Breast epithelium (tissue), 4 donors: ENCODE measurements at places on chromosomes 7 and 10. TPM values are rescaled to one million over a fixed set of nuclear protein-coding genes. Genes with fewer than 3 reads are reported as not detected.
A peak's percentile ranks its signal among the peaks of the same experiment; 100 is the strongest.

SVOPL gene
- total RNA-seq: 0.33 TPM

- no peaks in the 10 kb centered on the region for H3K36me3 ChIP-seq
- H3K4me1 ChIP-seq: no peaks in the 10 kb centered on the region
- no peaks in the 10 kb centered on the region for H3K27me3 ChIP-seq
- no peak for DNase-seq
- H3K27ac ChIP-seq: no peak overlapping the region
Measured at GRCh38 chr7:116083796-116084195, 53.2 kb upstream of the TFEC start.

DNA sequence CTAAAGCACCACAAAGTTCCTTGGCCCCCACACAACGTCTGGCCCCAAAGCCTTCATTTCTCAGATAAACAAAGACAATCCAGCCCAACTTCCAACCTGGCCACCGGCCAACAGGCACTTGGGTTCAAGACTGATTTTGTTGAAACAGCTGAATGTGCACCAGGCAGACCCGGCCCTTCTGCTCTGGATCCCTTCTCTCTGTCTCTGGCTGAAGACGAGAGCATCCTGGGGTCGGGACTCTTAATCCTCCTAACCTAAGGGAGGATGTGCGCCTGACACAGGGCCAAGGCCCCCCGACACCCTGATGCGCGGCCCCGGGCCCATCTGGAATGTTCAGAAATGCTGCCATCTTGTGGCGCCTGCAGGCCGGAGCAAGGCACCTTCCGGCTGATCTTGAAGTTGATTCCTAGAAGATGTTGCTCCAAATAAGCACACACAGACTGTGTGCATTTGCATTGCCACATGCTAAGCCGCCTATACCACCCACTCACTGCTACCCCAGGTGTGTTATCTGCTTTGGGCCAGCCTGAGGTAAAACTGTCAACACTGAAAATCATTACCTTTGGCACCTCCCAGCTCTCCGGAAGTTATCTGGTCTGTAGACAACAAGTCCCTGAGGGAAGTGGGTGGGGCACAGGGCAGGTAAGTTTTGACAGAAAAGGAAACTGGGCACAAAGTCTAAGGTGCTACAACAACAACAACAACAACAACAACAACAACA is 98.4 kb upstream of the HABP2 start:
- H3K36me3 ChIP-seq: no peaks in the 10 kb centered on the region
- peaks cover 4% of the 10 kb centered on the region for H3K4me1 ChIP-seq
- no peak for DNase-seq
- H3K27ac ChIP-seq: no peak overlapping the region
- H3K4me3 ChIP-seq: peak overlapping the region; percentile 13

DNA sequence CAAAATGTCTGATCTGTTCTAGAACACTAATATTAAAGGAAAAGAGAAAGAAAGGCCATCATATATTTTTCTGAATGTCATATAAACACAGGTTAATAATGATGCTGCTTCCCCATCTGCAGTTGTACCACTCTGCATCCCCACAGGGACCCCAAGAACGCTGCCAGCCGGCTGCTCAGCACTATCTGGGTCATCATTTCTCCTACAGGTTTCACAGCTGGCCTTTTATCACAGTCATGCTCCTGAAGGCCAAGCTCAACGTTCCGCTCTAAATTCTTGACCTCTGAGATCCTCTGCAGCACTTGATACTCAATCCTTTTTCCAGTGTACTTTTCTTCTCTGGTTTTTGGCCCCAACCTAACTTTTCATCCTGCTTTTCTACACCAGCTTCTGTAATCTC is 4.8 kb downstream of the IDI1 start:
- H3K27me3 ChIP-seq: no peaks in the 10 kb centered on the region
- H3K27ac ChIP-seq: peak overlapping the region; percentile 23
- H3K4me1 ChIP-seq: no peaks in the 10 kb centered on the region
- DNase-seq: no peak
- H3K36me3 ChIP-seq: peaks cover 5% of the 10 kb centered on the region
- H3K4me3 ChIP-seq: no peak overlapping the region

- no peaks in the 10 kb centered on the region for H3K4me1 ChIP-seq
- H3K36me3 ChIP-seq: no peaks in the 10 kb centered on the region
- H3K27me3 ChIP-seq: no peaks in the 10 kb centered on the region
Measured at GRCh38 chr10:113272511-113272910, 280.3 kb upstream of the HABP2 start.

GRCh38 chr7:117248829-117249228 is 74.0 kb downstream of the WNT2 start:
- H3K36me3 ChIP-seq: no peaks in the 10 kb centered on the region
- no peak overlapping the region for H3K27ac ChIP-seq
- no peak for DNase-seq
- H3K27me3 ChIP-seq: no peaks in the 10 kb centered on the region
- H3K4me3 ChIP-seq: no peak overlapping the region

GRCh38 chr10:119270762-119271366 is 63.5 kb downstream of the GRK5 start:
- no peaks in the 10 kb centered on the region for H3K27me3 ChIP-seq
- H3K4me1 ChIP-seq: peaks cover 4% of the 10 kb centered on the region
- no peak for DNase-seq
- peak overlapping the region; percentile 50 for H3K27ac ChIP-seq

- H3K27ac ChIP-seq: no peak overlapping the region
- H3K36me3 ChIP-seq: no peaks in the 10 kb centered on the region
- DNase-seq: no peak
- no peak overlapping the region for H3K4me3 ChIP-seq
Measured at GRCh38 chr10:2949948-2950354, 117.4 kb upstream of the PFKP start.

DNA sequence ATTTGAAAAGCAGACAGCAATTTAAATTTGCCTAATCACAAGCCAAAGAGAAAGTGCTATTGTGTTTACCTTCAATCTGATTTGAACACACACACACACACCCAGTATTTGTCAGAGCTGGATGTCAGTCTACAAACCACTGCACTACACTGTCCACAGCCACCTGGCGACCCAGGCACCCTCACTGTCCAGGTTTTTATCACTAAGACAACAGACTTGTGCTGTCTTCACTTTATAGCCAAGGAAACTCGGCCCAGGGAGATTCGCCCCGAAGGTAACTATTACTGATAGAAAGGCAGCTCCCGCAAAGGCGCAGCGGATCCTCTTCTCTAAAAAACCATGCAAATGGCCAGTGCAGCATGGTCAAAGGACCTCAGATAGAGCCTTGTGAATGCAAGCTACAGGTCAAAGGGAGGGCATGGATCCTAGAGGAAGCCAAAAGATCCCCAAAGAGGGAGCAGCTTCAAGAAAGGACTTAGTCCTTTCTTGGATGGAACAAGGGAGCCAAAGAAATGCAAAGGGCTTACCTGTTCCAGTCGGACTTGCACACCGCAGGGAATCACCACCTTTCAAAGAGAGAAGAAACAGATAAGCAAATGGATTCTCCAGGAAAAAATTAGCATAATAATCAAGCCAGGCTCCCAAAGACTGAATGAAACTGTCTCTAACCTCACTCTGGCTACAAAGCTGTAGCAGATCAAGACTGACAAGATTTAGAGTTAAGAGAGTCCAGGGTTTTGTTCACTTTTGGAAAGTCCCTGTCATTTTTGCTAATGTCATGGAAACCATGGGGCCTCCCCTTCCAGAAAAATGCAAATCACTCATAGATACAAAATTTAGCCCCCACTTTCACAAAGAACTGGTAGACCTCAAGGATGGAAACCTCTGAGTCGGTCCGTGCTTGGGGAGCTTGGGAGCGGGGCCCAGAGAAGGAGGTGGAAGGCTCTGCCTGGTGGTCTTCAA is 101.1 kb downstream of the TNS3 start:
- H3K36me3 ChIP-seq: no peaks in the 10 kb centered on the region
- H3K27ac ChIP-seq: no peak overlapping the region
- no peak for DNase-seq
- H3K27me3 ChIP-seq: no peaks in the 10 kb centered on the region
- peaks cover 7% of the 10 kb centered on the region for H3K4me1 ChIP-seq

ZNF282 gene
- total RNA-seq: 17.4 TPM

DNA sequence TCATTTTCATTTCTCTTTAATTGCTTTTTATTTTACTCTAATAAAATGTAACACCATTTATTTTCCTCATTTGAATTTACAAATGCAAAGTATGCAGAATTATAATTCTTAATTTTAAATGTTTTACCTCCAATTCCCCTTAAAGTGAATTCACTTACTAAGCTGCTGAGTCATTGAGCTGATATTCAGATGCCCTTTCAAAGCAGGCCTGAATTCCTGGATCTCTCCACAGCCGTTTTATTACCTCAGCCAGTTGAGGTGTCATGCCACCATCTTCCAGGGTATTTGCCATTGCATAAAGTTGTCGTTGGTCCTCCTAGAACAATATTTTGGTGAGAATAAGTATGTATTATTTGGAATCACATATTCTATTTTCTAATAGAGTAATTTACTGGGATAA is 33.2 kb downstream of the GNAT3 start:
- H3K27ac ChIP-seq: no peak overlapping the region
- no peaks in the 10 kb centered on the region for H3K36me3 ChIP-seq
- H3K4me3 ChIP-seq: no peak overlapping the region
- no peaks in the 10 kb centered on the region for H3K4me1 ChIP-seq

DNA sequence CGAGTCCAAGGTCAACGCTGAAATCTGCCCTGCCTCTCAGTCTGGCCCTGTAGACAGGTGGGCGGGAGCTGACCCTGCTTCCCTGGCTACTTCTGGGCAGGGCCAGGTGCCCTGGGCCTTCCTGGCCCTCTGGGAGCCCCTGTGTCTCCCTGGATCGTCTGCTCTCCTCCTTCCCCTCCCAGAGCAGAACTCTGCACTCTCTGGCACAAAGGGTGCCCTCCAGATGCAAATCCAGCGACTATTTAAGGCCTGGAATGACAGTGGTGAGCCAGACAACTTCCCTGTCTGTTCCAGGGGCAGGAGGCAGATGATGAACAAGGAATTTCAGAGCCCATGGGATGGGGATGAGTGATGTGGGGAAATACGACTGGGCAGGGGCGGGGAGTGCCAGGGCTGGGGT is 63.4 kb downstream of the C10orf105 start:
- H3K27me3 ChIP-seq: no peaks in the 10 kb centered on the region
- H3K4me1 ChIP-seq: no peaks in the 10 kb centered on the region
- no peak overlapping the region for H3K27ac ChIP-seq
- no peaks in the 10 kb centered on the region for H3K36me3 ChIP-seq

DNA sequence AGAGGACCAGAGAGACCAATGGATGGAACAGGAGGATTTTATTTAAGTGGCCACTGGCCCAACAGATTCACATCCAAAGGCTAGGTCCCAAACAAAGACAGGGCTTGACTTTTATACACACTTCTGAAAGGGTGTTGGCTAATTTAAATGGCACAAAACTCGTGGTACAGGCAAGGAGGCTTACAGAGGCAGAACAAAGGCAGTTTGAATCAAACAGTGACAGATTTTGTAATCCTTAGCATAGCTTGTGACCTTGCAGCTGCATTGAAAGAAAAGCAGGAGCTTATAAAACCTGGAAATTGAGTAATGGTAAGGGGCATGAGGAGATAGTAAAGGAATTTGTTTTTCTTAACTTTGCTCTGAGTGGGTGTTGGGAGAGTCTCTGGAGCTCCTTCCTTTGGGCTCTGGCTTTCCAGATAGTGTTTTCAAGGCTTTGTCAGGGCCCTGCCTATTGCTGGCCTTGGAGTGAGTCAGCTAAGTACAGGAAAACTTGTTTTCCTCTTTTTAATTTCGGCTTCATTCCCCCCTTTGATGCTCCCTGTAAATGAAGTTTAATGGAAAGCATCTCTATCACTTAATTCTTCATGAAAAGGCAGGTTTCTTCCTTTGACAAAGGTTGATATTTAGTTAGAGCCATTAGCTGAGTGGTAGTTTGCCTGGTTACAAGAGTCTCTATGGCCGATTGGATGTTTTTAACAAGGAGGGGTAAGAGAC is 96.9 kb downstream of the TRIM24 start:
- no peaks in the 10 kb centered on the region for H3K4me1 ChIP-seq
- H3K27ac ChIP-seq: no peak overlapping the region
- H3K36me3 ChIP-seq: peaks cover 30% of the 10 kb centered on the region
- H3K4me3 ChIP-seq: no peak overlapping the region

GRCh38 chr10:115558252-115558651 is 465.1 kb downstream of the ATRNL1 start:
- no peaks in the 10 kb centered on the region for H3K36me3 ChIP-seq
- H3K4me1 ChIP-seq: no peaks in the 10 kb centered on the region
- no peak overlapping the region for H3K27ac ChIP-seq
- H3K27me3 ChIP-seq: no peaks in the 10 kb centered on the region
- H3K4me3 ChIP-seq: no peak overlapping the region
- DNase-seq: no peak

WNT2 gene
- 2.0 TPM for total RNA-seq
